Stimulated activated CD4-positive, alpha-beta T cell treated with anti-CD3 and anti-CD28 coated beads, TNF-alpha, amount 100 ng/mL, for 4 hours (primary cell): ENCODE measurements at places on chromosomes 1 and 21.
A peak's percentile ranks its signal among the peaks of the same experiment; 100 is the strongest.

DNA sequence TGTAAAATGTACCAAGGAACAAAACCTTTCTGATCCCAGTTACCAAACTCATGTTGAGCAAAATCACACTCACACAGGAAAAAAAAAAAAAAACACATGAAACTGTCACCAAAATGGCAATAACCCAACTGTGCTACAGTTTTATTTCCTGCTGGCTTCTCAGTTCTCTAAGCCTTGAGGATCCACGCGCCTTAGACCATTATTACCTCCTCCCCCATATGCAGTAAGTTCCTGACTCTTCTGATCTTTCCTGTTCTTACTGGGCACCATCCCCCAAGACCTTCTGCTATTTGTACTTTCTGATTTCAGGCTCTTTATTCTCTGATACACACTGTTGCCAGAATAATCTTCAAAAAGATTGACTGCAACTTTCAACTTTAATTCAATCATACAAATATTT lies 79.6 kb downstream of the SLC45A1 start:
- no peak for DNase-seq

- no peak for DNase-seq
Measured at GRCh38 chr21:26851109-26851944, 6.1 kb upstream of the ADAMTS1 start.

DNA sequence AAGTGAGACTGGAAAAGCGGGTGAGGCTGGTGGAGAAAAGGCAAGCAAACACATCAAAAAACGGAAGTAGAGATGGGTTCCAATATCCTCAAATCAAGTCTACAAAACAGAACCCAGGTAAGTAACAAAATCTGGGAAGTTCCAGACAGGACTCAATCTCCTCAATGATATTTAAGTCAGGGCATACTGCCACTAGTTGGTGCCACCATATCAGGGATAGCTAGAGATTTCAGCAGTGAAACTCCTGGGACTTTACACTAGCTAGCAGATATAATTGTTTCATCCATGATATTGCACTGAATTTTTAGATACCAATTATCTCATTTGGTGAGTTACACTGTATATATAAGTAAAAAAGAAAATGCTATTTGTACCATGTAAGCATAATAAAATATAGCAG lies 52.0 kb downstream of the EYA3 start:
- no peak for DNase-seq

DNA sequence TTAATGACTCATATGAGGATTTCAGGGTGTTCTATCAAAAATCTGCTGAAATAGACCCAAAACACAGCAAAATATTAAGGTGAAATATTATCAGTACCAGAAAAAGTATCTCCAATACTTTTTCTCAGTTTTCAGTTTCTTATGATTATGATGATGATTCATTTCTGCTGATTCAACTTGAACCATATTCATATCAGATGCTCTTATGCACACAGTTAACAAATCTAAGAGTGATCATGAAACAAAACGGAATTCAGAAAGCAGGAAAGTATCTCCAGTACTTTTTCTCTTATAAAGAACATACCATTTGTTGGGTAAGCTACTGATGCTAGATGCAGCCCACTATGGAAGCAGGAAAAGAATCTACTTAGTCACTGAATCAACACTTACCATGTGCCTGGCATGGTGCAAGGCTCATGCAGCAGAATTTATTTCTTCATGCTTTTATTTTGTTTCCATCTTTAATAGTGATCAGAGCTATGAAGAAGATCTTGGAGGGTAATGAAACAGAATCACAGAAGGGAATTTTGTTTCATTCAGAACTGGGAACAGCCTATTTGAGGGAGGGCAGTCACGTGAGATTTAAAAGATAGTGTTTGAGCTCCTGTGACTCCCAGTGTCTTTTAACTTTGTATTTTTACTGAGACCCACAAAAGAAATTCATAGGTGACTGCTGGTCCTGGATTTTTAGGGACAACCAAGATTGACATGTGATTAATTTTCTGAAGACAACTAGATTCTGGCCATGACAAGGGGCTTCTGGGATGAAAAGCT lies 480.6 kb downstream of the SETD4 start:
- no peak for DNase-seq

GRCh38 chr1:119829625-119830024 lies 18.4 kb upstream of the REG4 start:
- DNase-seq: no peak

- no peak for DNase-seq
Measured at GRCh38 chr1:243508303-243508713, 252.5 kb downstream of the SDCCAG8 start.

DNA sequence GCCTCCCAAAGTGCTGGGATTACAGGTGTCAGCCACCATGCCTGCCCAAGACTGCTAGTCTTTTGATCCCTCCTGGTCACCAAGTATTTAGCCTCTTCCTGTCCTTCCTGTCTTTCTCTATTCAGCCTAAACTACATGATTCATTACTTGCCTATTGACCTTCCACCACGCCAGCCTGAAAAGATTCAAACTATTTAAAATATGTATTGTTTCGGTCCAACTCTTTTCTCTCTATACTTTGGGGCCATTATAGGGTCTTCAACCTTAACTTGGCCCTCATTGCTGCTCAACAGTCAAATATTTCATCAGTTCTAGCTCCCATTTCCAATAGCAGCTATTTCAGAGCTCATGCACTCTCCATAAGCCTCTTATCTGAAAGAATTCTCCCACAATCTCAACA lies 153.0 kb downstream of the TNFSF18 start:
- no peak for DNase-seq

GRCh38 chr1:157044326-157044725 lies 1.2 kb downstream of the ARHGEF11 start:
- no peak for DNase-seq

GRCh38 chr1:37515185-37516034 lies 844 bp upstream of the MEAF6 start:
- DNase-seq: no peak

- no peak for DNase-seq
Measured at GRCh38 chr1:47161298-47162040, 24.2 kb downstream of the CYP4A22 start.

- DNase-seq: no peak
Measured at GRCh38 chr1:109827986-109828385, 64.3 kb upstream of the EPS8L3 start.

GRCh38 chr1:69702085-69702484 lies 134.4 kb downstream of the LRRC7 start:
- no peak for DNase-seq

DNA sequence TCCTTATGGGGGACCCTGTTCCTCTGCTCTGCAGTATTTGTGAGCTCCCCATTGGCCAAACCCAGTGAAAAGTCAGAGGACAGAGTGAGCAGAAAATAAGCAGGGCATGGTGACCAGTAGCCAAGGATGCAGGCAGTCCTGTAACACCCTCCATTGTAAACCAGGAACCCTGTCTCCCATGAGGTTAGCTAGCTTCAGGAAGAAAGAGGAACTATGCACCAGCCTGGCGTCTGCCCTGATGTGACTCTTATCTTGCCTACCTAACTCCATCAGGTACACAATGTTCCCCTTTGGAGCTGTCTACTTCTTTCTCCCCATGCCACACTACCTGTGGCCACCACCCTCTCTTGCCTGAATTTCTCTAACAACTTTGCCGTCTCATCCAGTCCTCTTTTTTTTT lies 119.2 kb downstream of the LRIG2 start:
- DNase-seq: no peak

DNA sequence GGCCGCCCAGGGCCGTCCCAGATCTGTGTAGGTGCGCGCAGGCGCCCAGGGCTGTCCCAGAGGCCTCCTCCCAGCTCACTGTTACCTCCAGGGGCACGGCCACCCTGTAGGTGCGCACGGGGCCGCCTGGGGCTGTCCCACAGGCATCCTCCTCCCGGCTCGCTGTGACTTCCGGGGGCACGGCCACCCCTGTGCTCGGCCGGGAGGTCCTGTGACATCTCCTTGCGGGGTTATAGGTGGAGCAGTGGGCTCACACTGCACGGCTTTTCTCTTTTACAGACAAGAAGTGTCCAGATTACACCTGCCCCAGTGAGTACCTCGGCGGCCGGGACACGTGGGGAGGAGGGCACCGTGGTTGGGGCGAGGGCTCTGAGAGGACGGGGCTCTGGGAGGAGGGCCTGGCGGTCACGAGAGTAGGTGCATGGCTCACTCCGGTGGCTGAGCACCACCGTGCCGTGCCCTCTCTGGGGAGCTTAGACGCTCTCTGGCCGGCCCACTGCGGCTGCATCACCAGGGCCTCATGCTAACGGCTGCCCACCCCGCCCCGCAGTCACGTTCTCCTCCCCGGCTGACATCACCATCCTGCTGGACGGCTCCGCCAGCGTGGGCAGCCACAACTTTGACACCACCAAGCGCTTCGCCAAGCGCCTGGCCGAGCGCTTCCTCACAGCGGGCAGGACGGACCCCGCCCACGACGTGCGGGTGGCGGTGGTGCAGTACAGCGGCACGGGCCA lies 21.4 kb downstream of the COL6A1 start:
- DNase-seq: no peak

- DNase-seq: no peak
Measured at GRCh38 chr1:52613636-52614373, 11.6 kb downstream of the GPX7 start.

DNA sequence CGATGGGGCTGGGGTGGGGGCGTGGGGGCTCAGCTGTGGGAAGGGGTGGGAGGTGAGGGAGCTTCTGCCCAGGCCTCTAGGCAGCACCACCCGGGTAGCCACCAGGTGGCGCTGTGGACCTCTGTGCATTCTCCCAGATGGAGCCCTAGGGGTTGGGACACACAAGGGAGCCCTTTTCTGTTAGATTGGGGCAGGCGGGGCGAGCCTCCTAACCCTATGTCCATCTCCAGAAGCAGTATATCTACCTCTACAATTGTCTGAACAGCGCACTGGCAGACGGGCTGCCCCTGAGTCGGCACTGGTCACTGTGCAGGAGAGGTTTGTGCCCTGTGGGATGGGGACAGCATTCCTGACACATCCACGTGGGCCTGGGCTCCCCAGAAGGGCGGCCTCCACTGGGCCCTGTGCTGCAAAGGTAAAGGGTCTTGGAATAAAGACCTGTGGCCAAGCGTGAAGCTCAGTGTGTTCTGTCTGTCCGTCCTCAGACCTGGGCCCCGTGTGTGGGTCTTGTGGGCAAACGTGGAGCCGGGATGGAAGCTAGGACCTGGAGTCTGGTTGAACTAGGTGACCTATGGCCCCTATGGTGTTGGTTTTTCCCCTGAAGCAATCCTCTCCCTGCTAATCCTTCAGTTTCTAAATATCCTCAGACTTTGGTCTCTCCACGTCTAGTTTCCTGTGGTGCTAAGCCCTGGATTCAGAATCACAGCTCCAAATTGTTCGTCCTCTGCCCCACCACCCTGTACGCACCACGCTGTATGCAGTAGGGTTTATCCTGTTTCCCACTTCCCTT lies 4.4 kb upstream of the LGR6 start:
- peak; percentile 58 for DNase-seq

DNA sequence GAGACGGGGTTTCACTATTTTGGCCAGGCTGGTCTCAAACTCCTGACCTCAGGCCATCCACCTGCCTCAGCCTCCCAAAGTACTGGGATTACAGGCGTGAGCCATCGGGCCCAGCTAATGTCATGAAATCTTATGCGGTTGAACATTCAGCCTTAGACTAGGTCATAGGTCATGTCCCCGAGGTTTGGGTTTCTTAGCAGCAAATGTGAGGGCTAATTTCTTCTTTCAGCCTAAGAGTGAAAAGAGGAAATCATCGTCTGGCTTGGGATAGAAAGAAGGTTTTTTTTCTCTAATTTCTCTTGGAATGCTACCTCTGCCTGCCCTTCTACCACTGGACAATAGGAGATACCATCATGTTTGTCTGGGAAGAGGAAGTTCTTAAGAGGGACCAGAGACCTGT lies 18.0 kb upstream of the PIK3CD start:
- DNase-seq: no peak

GRCh38 chr1:176696109-176696508 lies 233.1 kb downstream of the PAPPA2 start:
- no peak for DNase-seq

DNA sequence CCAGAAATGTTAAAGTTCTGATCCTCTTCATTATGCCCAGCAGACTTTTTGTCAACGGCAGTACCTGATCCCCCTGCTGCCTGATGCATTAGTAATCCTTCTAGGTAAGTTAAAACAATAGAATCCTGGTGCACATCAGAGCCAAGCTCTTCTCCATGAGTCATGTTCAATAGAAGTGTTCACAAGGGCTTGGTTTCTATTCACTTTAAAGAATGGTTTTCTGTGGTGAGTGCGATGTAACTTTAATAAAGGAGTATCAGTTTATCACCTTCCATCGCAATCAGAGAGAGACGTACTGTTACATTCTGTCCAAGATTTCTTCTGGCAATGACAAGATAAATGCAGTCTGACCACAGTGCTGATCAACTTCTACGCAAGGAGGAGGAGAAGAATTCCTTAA lies 96.8 kb downstream of the NRIP1 start:
- no peak for DNase-seq

GRCh38 chr21:39062196-39062595 lies 121.1 kb downstream of the PSMG1 start:
- DNase-seq: no peak
